Jurkat, Clone E6-1 (cell line): ENCODE measurements at places on chromosomes 12 and 14.
A peak's percentile ranks its signal among the peaks of the same experiment; 100 is the strongest.

DNA sequence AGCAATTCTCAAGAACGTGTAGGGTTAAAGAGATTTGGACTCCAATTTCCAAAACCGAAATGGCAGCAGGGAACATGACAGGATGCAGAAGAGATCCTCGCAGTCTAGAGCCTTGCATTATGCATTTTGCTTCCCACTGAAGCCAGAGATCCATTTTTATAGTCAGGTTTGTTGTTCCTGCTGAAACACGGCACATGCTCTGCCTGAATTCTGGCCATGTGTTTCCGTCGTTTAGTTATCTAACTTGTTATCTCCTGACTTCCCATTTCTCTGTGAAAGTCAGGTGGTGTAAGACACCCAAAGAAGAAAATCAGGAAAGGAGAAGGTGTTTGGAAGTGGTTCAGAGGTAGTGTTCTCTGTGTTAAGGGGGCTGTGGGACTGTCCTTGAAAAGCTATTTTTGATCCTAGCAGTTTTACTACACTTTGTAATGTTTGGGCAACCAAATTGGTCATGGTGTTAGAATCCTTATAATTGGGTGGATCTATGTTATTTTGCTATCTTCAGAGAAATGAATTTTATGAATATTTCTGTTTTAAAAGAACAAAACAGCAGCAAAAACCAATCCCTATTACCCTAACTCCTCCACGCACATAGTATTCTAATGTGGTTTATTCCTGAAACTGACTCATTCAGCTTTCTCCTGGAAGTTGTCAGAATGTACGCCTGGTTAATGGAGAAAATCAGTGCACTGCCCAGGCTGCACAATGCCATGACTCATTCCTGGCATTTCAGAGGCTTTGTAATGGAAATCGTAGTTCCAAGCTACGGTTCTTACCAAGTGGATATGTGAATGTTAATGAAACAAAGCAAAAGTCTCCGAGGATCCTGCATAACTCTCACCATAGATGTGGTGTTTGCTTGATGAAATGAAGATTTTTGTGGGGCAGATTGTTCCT is 110.1 kb downstream of the SAMD4A start:
- no peak for DNase-seq

- DNase-seq = no peak
Measured at GRCh38 chr14:76958020-76958979, 70.2 kb downstream of the IRF2BPL start.

GRCh38 chr12:77402716-77403115 is 337.3 kb upstream of the E2F7 start:
- DNase-seq = no peak

DNA sequence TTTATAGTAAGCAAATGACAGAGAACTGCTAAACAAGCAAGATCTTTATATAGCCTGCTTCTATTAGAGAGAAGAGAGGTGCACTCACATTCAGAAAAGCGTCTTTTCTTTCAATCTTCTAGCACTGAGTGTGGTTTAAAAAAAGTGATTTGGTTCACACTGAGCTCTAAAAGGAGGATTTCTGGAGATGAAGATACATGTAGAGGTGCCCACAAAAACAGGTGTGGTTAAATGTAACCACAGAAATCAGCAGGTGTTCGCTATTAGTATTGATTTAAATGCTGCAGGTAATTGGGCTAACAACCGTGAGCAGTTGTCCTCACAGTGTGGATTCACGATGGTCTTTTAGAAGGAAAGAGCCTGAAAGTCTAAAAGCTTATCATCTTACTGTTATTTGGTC is 10.7 kb downstream of the PKP2 start:
- peak; percentile 44 for DNase-seq

DNA sequence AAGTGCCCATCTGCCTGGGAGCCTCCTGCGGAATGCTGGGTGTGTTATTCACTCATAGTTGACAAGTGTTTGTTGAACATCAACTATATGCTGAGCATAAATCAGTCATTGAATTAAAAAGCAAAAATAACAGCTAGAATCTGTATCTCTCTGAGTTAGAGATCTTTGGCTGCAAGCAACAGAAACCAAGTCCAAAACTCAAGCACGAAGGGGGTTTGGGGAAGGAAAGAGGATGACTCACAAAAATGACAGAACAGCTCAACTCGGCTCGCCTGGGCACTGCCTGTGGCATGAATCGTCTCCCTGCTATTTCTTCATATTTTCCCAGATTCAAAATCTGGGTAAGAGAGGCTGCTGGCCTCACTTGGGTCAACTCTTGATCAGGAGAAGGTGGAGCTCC is 72.6 kb upstream of the NCOR2 start:
- DNase-seq = no peak

DNA sequence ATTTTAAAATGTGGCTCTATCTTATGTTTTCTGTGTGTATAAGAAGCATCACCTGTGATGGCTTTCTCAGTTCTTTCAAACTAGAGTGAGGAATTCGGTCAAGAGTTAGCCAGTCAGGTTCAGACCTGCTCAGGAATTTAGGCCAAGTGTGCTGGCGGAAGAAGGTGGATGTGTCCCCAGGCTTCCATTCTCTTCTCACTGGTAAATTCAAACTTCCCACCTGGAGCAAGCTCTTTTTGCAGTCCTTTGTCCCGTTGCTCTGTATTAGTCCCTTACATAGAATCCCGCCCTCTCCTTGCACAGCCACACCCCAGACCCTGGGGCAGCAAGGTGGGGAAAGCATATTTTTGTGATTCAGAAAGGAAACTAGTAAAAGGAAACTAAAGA is 124.7 kb upstream of the PWP1 start:
- DNase-seq = no peak

- peak; percentile 4 for DNase-seq
Measured at GRCh38 chr14:87081004-87081403, 912.0 kb downstream of the GALC start.

GRCh38 chr12:122183588-122183940 is 641 bp downstream of the LRRC43 start:
- no peak for DNase-seq

DNA sequence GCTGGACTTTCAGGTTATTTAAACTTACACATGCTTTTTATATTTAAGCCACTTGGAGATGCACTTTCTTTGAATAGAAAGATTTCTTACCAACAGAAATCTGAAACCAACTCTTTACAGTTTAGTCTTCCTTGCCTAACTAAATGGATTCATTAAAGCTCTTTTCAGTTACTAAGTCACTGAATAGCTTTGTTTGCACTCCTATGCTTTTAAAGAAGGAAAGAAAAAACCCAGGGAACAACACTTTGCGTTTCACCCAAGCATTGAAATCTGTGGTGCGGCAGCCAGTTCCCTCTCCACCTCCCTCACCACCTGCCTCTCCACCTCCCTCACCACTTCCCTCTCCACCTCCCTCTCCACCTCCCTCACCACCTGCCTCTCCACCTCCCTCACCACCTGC is 70.3 kb downstream of the RIMBP2 start:
- DNase-seq = no peak

GRCh38 chr12:48422060-48422459 is 50.3 kb upstream of the ANP32D start:
- no peak for DNase-seq
